ELF-1 (cell line): ENCODE measurements at places on chromosomes 3 and 15.

DNA sequence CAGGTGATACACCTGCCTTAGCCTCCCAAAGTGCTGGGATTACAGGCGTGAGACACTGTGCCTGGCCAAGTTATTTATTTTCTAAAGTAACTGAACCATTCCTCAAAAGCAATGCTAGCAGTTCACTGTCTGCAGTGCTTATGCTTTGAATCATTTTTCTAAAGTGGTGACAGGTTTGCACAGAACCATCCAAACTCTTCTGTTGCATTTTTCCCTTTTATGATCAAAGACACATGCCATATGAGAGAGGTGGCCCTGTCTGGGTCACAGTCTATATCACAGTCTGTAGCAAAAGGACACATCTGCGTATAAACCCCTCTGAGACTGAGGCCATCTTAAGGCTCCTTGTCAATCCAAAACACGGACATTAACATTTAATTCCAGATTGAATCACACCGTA lies 17.2 kb downstream of the CDCP1 start:
- no peak for DNase-seq

GRCh38 chr3:185479373-185479945 lies 19.4 kb downstream of the TMEM41A start:
- no peak for DNase-seq

DNA sequence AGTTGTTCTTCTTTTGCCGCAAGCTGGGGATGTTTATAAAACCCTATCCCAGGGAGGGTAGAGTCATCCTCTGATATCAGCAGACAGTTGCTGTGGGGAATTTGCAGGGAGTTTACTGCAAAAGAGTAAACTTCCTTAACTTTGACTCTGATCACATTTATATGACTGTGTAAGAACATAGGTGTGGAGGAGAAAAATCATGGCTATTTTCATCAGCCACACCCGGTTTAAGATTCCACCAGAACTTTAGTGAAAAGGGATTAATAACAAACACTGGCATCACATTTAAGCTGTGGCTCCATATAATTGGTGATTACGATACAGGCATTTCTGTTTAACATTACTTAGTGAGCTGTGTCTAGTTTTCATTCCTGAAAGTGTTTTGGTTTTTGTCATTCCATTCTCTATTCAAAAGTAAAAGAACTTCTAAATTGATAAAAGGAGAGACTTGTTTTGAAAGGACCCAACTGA lies 143.1 kb downstream of the MYLK start:
- DNase-seq = no peak

- no peak for DNase-seq
Observed at GRCh38 chr3:112667599-112667998, 26.7 kb upstream of the CCDC80 start.
